CD4-positive, alpha-beta T cell treated with Interferon gamma for 1 hour (primary cell): ENCODE measurements at places on chromosomes 11 and 22.

DNA sequence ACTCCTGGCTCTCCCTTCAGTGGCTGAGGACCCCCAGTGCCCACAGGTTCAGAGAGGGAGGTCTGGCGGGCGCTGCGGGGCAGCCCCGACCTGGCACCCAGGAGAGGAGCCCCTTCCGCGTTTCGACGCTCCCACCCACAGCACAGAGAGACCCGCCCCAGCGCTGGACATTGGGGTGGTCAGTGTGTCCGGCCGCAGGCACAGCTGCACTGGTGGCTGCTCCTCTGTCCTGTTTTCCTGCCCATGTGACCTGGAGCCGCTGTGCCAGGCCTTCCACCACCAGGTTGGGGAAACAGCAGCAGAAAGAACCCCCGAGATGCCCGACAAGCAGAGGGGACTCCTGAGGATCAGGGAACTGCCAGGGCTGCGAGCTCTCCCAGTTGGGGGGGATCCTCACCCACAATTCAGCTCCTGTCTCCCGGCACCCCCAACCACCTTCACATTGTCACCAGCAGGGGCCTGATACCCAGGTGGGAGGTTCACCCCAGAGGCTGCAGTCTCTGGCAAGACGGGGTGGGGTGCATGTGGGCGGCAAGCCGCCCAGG, 13.6 kb downstream of the KRTAP5-5 start:
- DNase-seq = no peak

DNA sequence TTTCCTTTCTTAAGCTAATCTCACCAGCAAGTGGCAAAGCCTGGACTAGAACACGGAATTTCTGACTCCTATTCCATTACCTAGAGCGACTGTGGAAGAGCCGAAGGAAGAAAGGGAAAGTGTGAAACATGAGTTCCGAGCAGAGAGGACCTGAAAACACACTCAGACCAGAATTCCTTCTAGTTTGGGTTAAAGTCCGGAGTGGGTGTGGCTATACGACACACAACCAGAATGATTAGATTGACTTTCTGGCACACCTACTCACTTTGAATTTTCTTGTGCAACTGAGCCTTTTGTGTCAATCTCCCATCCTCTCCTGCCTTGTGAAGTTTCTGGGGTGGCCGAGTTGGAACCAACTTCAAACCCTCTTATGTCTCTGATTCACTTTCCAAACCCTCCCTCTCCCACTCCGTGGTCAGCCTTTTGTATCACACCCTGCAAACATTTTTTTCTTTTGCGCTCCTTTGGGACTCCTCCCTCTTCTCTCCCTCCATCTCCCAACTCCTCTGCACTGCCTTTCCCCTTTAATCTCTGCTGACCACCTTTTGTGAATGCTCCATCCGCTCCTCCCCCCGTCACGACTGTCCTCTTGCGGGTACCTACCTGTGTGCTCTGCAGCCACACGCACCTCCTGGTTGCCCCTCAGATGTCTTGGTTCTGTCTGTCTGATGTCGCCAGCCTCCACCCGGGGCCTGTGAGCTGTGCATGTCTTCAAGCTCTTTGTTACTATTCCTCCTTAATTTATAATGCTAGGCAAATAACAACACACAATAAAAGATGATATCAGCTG, 86.3 kb upstream of the BLID start:
- no peak for DNase-seq

DNA sequence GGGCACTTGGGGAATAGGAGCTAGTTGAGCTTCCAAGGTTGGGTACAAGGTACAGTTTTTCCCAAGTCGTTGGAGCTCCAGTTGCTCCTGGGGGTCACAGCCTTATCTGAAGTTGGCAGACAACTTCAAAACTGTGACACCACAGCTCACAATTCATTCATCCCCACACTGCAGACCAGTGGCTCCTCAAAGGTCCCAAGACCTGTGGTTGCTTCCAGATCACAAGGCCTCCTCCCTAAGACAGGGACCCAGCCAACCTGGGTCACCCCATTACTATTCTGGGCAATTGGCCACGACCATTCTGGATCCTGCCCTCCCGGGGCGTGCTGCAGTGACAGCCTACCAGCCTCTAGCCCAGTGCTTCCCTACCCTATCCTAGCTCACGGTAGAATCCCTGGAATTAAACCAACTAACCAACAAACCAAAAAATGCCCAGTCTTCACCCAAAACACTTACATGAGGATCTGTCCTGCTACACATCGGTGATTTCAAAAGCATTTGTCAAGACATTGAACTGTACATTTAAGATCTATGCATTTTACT, 862 bp upstream of the PDXP start:
- no peak for DNase-seq

DNA sequence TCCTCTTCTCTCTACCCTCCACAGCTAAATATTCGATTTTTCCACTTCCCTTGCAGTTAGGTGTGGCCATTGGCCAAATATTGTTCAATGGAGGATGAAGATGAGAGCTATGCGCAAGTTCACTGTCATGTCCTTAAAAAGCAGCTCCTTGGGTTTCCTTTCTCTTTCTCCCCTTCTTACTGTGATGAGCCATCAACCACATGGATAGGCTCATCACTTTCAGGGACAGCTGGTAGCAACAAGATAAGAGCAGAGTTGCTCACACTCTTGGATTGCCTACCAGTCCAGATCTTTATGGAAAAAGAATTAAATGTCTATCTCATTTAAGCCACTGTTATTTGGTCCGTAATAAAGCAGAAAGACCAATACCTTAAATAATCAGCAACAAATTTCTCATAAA, 377.0 kb downstream of the DDX10 start:
- no peak for DNase-seq

DNA sequence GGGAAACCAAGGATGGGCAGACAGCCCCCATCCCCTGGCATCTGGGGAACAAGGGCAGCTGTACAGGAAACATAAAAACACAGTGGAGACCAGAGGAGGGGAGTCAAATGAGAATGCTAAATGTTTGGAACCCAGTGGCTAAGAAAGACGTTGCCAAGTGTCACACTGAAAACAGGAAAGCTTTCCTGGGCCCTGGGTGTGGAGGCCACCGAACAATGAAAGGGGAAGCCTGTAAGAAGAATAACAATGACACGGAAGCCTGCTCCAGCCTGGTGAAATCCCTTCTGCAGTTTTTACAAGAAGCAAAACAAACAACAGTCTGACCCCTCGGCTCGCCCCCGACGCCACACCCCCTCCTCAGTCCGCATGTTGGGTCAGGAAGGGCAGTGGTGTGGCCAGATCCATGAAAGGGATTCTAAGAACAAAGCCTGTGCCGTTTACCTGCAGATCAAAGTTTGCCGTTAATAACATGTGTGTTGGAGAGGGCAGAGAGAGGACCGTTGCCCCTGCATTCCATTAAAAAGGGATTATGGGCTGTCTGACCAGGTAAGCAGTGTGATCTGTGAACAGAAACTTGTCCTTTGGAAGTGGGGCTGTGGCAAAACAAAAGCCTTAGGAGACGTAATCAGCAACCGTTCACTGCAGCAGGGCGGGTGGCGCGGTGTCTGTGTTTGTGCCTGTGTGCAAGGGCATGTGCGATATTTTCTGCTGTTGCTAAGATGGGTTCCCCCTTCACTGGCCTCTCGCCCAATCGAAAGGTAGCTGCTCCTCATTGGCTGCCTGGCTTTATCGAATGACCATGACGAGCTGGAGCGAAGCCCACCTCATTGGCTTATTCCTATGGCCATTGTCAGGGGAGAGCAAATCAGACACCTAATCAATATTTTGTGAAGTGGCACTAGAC, 113.7 kb upstream of the BLID start:
- DNase-seq = no peak

- DNase-seq = no peak
These were observed 10.6 kb downstream of the REXO2 start for GRCh38 chr11:114449845-114450244.

- peak; percentile 20 for DNase-seq
These were observed 560.8 kb downstream of the ETS1 start for GRCh38 chr11:128026596-128026995.

GRCh38 chr11:118219732-118220131, 5.1 kb downstream of the JAML start:
- DNase-seq = no peak

DNA sequence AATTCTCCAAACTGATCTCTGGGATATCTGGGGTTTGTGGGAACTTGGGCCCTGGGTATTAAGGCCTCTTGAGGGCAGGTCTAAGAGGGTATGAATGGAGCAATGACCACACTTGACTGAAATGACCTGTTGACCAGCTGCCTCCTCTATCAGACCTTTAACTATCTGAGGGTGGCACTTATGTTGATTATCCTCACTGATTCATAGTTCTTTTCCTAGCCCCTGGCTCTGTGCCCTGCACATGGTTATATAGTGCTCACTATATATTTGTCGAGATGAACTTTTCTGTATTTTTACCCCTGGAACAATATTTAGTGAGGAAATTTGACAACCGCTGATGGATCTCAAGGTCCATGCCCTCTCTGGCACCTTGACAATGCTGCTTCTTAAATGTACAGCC, 305.5 kb upstream of the PLET1 start:
- no peak for DNase-seq
